ENCODE measurements at places on chromosomes 1 and 21.

DNA sequence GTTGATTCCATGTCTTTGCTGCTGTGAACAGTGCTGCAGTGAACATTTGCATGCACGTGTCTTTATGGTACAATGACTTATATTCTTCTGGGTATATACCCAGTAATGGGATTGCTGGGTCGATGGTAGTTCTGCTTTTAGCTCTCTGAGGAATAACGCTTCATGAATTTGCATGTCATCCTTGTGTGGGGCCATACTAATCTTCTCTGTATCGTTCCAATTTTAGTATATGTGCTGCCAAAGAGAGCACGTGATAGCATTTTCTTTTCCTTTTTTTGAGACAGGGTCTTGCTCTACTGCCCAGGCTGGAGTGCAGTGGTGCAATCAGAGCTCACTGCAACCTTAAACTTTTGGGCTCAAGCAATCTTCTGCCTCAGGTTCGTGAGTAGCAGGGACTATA is 24.9 kb upstream of the MAP1LC3C start:
- DNase-seq, result no peak

- DNase-seq, result no peak
These were observed 321.3 kb upstream of the USP24 start for GRCh38 chr1:55536545-55536865.

- no peak for DNase-seq
These were observed 48.2 kb downstream of the PRDM15 start for GRCh38 chr21:41830764-41831452.

DNA sequence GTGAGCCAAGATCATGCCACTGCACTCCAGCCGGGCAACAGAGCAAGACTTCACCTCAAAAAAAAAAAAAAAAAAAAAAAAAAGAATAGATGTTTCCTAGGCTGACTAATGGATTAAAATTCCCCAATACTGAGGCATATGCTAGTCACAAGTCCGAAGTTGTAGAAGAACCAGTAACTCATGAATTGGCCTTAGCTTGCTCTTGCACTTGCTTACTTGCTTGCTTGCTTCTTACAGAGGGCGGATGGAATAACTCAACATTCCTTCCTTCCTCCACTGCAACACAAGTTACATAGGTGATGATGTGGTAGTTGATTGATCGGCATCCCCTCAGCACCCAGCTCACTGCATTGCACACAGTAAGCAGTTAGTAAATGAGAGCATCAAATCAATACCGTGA is 2.8 kb upstream of the TARS2 start:
- DNase-seq, result no peak

- DNase-seq, result no peak
These were observed 25.3 kb upstream of the POFUT2 start for GRCh38 chr21:45313015-45313414.

DNA sequence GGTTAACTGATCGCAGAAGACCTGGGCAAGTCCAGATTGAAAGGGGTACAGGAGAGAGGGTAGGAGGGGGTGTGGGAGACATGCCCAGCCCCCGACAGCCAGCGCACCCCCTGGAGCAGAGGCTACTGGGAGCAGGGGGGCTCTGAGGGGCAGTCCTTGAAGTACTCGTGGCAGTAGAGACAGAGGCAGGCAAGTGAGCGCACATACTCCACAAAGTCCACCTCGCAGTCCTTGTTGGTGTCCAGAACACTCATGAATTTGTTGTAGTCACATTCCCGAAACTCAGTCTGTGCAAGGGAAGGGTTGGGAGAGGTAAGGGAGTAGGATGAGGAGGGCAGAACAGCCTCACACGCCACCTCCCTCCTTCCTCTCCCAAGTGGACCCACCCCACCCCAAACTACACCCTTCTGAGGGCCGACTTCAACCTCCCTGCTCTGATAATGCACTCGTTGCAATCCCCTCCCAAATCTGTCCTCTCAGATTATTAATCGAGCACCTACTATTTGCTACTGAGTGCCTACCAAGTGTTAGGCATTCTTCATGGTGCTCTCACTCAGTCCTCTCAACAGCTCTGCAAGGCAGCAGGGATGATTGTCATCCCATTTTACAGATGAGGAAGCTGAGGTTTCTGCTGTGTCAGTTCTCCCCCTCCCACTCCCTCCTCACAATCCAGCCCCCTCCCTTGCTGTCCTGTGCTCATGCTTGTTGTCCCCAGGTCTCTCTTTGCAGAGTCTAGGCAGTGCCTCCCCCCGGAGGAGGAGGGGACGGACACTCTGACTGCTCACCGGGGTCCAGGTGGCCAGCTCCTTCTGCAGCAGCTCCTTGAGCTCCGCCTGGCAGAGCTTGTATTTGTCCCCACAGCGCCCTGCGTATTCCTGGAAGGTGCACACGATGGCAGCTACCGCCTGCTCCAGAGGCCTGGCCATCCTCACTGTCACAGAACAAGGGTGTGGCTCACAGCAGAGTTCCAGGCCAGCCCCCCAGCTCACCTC is 1.2 kb downstream of the S100A3 start:
- DNase-seq, result no peak

Data from Kasumi-1 (cell line).